Right forelimb (tissue), 1 donor: ENCODE measurements at places on chromosomes 3 and 15.

- no peak for DNase-seq
Observed at GRCh38 chr3:181017690-181018089, 28.2 kb upstream of the DNAJC19 start.

- DNase-seq, result no peak
Observed at GRCh38 chr15:85401108-85401774, 20.8 kb downstream of the AKAP13 start.

GRCh38 chr15:52790169-52790708 is at the start of gene ONECUT1:
Gene ONECUT1 (minus strand): TSS chr15:52790336. CDS start chr15:52789884, 452 bp downstream.
- peak; percentile 70 for DNase-seq

GRCh38 chr3:58271901-58272501 is 34.0 kb upstream of the RPP14 start:
- no peak for DNase-seq

GRCh38 chr3:156620901-156621300 is 53.5 kb upstream of the TIPARP start:
- no peak for DNase-seq

GRCh38 chr3:134143828-134144401 is 106.7 kb downstream of the RYK start:
- DNase-seq, result no peak

DNA sequence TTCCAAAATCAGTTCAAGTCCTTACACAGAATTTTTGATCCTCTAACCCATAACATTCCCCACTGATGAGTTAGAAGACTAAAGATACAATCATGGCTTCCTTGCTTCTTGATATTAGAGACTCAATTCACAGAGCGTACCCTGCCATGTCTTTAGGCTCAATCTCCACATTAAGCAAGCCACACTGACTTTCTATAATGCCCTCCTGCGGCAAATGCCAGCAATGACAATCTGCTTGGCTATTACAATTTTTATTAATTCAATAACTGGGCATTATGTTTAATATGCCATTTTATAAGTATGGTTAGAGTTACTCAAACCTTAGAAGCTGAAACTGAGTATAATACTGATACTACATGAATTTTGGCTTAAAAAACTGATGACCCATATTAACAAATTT is 479.7 kb upstream of the NR2F2 start:
- DNase-seq, result no peak

DNA sequence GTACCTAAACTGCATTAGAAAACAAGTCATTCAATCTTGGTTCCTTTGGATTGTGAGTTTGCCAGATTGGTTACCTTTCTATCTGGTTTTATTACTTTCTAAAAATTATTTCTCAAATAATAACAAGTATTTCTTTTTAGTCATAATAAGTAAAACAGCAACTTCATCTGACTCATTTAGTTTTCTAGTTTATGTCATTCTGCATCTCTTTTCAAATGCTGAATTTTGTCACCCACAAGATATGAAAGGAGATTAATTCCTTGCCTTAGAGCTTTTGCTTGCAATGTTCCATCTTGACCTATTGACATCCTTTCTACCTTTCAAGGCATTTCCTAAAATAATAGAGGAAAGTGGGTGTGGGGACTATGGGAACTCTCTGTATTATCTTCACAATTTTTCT is 253.6 kb upstream of the PEX5L start:
- DNase-seq, result no peak

DNA sequence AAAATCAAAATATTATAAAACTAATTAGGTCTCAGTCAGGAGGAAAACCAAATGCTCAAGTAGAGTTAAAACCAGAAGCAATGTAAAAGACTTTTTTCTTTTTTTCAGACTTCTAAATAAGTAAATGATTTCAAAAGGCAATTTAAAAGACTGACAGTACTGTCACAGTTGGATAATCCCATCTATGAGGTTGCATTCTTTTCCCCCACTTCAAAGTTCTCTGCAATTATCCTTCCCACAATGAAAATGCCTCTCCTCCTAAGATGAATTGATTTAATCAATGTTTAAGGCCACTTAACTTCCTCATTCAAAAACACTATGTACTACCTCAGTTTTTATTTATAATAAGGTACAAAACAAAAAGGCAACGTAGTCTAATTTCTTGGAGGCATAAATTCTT is 8.1 kb downstream of the MRPL3 start:
- DNase-seq, result no peak

GRCh38 chr3:21345382-21345976 is 405.5 kb downstream of the ZNF385D start:
- no peak for DNase-seq

DNA sequence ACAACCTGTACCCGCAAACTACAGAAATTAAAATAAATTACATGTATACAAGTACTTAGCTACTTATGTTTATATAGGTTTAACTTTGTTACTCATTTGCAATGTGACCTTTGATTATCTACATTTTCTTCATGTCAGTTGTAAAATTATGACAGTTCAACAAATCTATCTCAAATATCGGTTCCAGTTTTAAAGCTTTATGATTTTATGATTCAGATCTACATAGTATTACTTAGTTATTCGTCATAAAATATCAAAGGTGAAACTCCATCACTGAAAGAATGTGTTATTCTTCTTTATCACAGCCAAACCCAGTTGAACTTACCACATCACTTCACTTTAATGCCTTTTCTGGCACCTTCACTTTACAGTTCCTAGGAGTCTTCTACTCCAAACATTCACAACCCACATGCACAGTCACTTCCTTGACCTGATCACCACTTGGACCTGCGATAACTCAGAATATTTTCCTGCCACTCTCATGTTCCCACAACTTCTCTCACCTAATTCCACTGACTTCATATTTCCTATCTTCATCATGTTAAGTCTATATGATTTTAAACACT is 47.2 kb downstream of the SLITRK3 start:
- DNase-seq, result no peak

- no peak for DNase-seq
Observed at GRCh38 chr3:23592961-23593931, 212.5 kb upstream of the UBE2E1 start.

- no peak for DNase-seq
Observed at GRCh38 chr15:40466426-40467260, 4.1 kb upstream of the CHST14 start.

DNA sequence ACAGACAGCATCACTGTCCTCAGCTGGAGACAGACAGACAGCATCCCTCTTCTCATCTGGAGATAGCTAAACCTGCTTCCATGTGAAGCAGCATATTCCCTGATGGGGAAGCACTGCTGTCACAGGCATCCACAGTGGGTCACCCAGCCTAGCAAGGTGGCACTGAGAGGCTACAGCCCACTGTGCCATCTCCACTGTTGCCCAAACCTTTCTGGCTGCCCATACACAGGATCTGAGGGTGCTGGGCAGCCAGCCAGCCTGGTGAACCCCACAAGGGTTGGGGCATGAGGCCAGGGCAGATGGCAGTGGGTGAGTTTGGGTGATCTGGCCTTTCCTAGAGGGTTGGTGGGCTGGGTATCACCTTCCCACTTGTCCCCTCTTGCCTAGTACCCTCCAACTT is 11.7 kb downstream of the CHST13 start:
- DNase-seq, result no peak
